ENCODE measurements at places on chromosomes 3 and 15. TPM values are rescaled to one million over a fixed set of nuclear protein-coding genes. Genes with fewer than 3 reads are reported as not detected.

DNA sequence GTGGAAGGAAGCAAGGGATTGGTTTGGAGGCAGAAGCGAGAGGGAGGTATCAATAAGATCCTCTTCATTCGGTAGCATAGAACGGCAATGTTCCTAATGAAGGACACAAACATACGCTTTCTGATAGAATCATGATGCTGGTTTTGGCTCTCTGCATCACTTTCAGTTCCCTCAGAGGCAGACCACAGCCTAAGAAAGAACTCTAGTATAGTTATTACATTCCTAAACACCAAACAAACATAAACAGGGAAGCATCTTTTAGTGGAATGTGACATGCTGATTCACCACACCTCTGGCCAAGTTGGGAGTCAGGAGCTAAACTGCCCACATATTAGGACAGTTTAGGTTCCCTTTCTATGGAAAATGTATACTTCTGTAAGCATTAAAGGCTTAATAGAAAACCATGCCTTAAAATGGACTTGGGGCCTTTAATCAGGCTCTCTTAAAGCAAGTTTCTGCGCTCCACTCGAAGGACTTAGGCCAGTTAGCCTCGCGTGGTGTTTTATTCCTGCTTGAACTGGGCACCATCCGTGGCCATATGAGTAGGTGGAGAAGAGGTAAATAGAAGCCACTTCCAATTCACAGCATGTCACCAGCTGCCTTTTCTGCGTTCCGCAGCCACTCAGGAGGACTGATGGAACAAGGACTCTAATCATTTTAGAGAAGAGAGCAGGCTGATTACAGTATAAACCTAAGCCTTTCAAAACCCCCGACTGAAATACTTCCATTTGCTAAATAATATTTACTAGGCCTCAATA, 53.7 kb downstream of the CD47 start:
- no peak for DNase-seq

- no peak for DNase-seq
These were observed 16.3 kb downstream of the SV2B start for GRCh38 chr15:91116113-91117067.

DNA sequence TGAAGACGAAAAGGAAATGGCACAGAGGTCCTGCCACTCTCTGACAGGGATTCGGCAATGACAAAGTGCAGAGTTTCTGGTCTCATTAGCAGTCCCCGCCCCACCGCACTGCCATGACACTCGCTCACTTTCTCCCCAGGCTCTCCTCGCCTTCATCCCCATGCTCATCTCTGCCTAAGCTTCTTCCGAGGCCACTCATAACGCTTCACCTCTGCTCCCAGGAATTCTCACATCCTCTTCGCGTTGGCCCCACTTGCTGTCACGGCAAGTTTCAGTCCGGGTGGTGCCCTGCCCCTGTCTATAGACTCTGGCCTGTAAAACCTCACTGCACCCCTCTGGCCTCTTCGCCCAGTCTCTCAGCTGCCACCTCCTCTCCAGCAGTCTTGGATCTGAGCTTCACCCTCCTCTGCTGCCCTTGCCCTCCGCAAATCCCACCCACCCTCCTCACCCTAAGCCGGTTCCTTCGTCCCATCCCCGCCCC, 654 bp downstream of the RUBCN start:
- DNase-seq, result peak; percentile 26

DNA sequence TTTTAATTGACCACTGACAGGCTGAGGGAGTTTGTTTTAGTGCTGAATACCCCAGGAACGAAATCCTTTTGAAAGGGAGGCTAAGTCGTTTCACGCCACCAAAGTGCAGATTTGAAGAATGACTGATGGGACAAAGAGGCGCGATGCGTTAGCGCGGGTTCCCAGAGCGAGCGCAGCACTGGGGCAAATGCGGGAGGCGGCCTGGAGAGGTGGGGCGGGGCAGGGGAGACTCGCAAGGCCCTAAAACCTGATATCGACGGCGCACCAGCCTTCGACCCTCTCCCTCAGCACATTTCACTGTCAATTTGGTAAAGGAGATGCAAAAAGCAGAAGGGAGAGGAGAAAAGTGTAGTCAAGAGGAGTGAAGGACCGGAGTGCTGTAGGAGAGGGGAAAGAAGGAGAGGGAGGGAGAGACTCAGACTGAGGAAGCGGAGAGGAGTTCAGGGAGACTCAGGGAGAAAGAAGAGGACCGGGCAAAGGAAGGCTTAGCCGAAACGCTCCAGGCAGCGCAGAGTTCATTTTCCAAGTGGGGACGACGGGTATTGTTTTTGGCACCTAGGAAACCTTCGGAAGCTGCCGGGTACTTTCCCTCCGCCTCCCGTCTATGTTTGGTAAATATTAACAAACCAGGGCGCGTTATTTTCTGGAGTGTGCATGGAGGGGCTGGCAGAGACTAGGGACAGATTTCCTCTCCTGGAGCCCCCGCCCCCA, 3.8 kb upstream of the FOXB1 start:
- no peak for DNase-seq

GRCh38 chr3:145936971-145937370, 224.0 kb downstream of the PLOD2 start:
- DNase-seq, result no peak

- DNase-seq, result no peak
These were observed 726 bp upstream of the PROK2 start for GRCh38 chr3:71785532-71786216.

The TLR9 gene
- not detected for total RNA-seq

- no peak for DNase-seq
These were observed 47.4 kb upstream of the WNT7A start for GRCh38 chr3:13927295-13927694.

The CLDN11 gene
- total RNA-seq, result not detected

DNA sequence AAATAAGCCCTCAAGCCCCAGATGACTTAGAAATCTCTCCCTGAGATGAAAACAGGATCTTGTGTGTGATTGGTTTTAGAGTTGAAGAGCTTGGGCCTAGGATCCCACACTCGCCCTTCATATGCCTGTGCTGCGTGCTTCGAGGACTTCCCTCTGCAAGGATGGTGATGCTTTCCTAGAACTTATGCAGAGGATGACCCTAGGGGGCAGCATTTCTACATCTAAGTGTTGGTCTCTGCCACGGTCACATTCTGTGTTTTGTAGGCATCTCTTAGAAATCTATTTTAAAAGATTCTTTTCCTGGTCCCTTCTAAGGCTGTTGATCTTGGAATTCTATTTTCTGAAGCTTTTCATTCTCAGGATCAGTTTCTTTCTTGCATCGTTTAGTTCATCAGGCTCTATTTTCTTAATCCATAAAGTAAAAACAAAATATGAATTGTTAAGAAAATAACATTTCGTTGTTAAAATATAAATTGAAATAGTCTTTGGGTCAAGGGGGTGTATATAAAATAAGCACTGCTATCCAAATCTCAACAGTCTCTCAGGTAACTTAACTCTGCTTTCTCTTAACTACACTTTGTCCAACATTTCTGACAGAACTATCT, 45.7 kb downstream of the WDR76 start:
- no peak for DNase-seq

DNA sequence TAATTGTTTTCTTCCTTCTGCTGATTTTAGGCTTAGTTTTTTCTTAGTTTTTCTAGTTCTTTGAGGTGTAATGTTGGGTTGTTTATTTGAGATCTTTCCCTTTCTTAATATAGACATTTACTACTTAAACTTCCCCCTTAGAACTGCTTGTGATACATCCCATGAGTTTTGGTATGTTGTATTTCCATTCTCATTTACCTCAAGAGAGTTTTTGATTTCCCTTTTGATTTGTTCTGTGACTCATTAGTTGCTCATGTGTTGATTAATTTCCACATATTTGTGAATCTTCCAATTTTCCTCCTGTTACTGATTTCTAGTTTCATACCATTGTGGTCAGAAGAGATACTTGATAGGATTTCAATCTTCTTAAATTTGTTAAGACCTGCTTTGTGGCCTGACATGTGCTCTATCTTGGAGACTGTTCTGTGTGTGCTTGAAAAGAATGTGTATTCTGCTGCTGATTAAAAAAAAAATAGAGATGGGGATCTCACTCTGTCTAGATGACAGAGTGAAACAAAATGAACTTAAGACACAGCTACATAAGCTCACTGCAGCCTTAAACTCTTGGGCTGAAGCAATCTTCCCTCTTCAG, 22.3 kb downstream of the GRM2 start:
- no peak for DNase-seq

The TIMMDC1 gene
- total RNA-seq, result 126 TPM

DNA sequence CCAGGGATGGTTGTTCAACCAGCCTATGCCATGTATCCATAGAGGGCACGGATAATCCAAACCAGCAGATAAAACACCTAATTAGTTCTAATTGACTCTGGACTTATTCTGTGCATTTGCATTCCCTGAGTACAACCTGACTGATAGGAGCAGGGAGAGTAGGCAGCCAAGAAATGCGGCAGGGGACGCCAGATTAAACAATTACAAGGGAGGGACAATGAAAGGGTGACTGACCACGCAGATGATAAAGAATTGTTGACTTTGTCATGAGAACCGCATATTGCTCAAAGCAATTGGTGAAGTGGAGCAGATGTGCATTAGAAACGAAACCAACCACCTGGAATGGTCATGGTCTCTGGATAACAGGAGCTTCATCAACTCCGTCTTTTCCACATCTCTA, 369.1 kb upstream of the FRG2C start:
- no peak for DNase-seq

DNA sequence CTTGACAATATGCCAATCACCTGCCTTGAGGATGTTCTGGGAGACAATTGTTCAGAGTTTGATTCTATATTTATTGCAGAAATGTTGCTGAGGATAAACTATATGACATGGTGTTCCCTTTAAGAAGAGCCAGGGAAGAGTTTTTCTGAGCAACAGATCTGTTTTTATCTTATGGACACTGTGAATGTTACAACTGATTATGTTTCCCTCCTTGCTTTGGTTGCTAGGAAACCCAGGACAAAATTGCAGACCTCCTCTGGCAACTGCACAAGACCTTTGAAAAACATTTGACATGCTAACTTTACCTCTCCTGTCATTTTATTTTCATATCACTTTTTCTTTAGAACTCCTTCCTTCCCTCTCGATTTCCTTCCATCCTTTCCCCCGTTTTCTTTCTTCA, 8.2 kb upstream of the TM6SF1 start:
- no peak for DNase-seq

The DNAJA4 gene
- 68.4 TPM for total RNA-seq

DNA sequence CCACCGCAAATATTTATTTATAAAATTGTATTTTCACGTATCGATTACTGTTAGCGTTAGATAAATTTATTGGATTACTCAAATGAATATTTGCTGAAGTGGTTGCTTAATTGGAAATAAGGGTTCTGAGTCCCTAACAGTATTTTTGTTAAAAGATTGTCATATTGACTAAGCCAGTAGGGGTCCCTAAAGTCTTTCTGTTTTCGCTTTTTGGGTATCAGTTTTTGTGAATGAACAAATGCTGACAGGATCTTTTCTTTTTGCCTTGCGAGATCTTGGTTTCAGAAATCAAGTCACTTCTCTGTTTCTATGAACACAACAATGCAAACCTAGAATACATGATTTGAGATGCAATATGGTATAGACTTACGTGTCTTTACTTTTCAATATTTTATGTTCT, 7.1 kb downstream of the RAD51 start:
- no peak for DNase-seq

GRCh38 chr15:57772223-57772957, 65.9 kb downstream of the POLR2M start:
- no peak for DNase-seq

The LRTM1 gene
- total RNA-seq, result not detected

GRCh38 chr15:61115679-61116078, 113.4 kb downstream of the RORA start:
- DNase-seq, result no peak

DNA sequence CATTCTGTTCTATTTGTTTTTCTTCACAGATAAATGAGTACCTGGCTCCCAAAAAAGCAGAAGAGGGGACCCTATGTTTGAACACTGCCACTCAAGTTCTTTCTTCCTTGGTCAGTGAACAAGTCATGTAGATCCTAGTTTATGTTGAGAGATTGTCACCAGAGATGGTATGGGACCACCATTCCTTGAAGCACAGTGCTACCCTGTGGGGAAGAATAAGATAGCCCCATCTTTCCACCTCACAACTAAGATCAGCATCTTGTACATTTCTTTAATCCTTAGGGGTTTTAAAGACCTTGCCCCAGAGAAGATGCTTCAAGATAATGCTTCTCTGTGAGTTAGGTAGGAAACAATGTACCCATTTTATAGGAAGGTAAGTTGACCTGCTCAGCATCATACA, 233.5 kb upstream of the WNT5A start:
- DNase-seq, result no peak

DNA sequence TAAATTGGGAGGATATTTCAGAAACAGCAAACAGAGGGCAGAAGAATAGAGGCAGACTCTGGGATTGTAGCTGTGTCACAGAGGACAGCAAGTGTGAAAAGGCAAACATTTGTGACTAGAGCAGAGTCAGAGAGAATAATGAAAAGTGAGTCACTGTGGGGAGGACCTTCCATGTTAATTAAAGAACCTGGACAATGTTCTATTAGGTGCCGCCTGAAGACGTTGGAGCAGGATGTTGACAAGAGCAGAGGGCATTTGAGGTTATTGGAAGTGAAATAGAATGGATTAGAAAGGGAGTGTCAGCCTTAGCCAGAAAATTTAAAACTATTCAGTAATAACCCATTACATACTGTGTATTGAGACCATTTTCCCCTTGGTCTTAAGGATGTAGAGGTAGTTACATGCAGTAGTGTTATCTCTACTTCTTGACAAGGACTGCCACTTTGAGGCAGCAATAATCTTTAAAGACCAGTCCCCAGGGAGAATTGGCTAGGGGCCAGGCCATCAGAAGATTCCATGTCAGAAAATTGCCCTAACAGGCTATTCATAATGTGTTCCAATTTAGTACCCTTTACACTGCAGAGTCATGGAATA, 5.8 kb downstream of the ACKR2 start:
- DNase-seq, result no peak

DNA sequence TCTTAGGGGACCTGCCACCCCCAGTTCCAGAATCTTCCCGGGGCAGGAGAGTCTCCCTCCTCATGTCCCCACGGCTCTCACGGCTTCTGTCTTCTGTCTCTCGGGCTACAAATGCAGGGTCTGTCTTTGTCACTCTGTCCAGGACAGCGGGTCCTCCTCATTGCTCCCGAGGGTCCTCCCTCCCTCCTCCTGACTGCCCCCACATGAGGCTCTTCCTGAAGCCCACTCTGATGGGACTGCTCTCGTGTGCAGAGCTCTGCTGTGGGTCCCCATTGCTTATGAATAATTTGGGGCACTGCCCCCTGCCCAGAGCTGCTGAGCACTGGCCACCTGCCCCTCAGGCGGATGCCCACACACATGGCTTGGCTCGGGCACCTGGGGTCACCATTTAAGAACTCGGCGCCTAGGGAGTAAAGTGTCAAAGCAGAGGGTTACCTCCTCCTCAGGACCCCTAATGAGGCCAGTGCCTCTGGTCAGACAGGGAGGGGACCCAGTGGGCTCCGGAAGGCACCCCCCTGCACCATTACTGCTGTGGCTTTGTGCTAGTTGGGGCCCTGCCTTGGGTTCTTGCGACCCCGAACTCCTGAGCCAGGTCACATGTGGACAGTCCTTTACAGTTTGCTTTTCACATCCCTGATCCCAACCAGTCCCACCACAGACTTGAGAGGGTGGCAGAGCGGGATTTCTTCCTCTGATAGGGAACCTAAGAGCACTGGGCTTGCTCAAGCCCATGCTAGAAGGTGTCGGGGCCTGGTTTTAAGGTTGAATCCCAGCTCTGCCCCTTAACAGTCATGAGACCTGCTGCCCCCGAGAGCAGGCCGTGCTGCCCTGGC, 22.1 kb downstream of the HDAC11 start:
- no peak for DNase-seq

GRCh38 chr15:53827355-53827754, 67.9 kb upstream of the WDR72 start:
- DNase-seq, result no peak

- no peak for DNase-seq
These were observed 29.5 kb downstream of the FAM43A start for GRCh38 chr3:194715022-194715800.

GRCh38 chr3:53845881-53846133, 412 bp downstream of the CHDH start:
- no peak for DNase-seq

The AHSG gene
- 0.16 TPM for total RNA-seq

All from activated T-helper 1 cell treated with anti-CD3 and anti-CD28 coated beads, Interleukin-12 subunit alpha, Interleukin-12 subunit beta, Interleukin-2, Interleukin-4 antibody, amounts not matched to agents 30 ng/mL and 10 ng/mL and 1 ng/mL, durations not matched to agents 14 hours and 24 hours and 36 hours (primary cell).